Globus pallidus (tissue), 1 donor: ENCODE measurements at places on chromosomes 4 and X.

DNA sequence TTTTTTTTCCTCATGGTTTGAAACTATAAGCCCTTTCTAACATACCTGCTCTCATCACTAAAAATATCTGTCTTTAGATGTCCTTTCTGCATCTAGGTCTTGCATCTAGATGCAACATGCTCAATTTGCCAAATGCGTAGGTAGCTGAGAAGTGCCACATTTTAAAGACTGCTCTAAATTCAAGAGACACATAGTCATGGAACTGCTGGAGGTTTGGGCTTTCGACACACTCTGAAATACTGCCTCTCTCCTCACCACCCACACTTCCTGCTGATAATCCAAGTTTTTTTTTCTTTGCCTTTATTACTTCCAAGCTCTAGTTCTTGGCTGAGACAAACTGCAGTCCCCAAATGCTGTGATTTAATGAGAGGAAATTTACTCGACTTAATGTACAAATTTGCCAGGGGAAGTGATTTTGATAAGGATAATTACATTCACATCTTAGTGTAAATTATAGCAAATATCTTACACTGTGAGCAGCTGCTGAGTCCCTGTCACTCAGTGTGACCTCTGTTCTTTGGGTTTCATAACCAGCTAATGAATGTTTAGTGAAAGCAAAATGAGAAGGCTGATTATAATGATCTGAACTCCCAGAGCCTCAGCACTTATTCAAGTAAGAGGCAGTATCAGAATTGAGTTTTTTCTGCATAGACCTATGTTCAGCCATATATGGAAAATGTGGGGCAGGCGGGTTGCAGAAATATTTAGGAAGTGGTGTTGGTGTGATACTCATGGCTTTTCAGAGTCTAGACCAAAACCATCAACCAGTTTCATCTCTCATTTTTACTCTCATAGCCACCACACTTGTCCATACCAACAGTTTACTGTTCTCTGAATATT, 31.3 kb downstream of the DRD5 start:
- DNase-seq: no peak

DNA sequence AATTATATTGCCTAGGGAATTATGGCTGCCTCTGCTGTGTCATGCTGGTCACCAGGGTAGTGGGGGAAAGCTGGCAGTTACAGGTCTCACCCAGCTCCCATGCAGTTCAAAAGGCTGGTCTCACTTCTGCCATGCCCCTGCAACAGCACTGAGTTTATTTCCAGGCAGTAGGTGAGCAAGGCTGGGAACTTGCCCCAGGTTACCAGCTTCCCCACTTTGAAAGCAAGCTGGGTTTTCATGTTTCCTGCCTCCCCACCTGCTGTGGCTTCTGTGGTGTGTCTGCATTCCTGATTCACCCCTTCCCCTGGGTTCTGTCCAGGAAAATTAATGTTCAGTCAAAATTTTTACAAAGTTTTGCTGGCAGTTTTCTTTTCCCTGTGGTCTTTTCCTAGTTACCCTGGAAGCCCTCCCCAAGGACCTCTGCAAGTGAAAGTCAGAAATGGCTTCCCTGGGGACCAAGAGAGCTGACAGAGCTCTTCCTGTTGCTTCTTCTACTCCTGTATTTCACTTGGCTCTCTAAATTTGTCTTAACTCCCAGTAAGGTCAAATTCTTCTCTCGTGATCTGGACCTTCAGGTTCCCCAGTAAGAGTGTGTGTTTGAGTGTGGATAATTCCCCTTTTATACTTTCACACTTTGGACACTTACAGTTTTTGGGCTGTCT, 58.5 kb upstream of the AGTR2 start:
- no peak for DNase-seq

GRCh38 chrX:40132751-40133150, 35.0 kb upstream of the BCOR start:
- DNase-seq: no peak

GRCh38 chrX:19863857-19864223, 23.6 kb downstream of the SH3KBP1 start:
- no peak for DNase-seq

DNA sequence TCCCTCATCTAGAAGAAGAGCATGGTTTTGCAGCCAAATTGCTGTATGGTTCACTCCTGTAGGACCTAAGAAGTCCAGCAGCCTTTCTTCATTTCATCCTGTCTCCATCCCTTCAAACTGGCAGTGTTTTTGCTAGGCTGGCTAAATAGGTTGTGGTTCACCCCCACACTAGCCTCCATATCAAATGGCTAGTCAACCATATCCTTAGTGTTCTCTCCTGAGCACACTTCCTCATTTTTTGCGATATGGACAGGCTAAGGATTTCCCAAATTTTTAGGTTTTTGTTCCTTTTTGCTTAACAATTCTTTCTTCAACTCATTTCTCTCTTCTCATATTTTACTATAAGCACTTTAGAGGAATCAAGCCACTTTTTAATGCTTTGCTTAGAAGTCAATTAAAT, 98.8 kb upstream of the NOCT start:
- no peak for DNase-seq

GRCh38 chr4:118033148-118034052, 886 bp upstream of the NDST3 start:
- DNase-seq: peak; percentile 33

GRCh38 chr4:28388471-28388870, 1527.8 kb downstream of the STIM2 start:
- no peak for DNase-seq

GRCh38 chrX:46029777-46030176, 515.4 kb downstream of the ZNF674 start:
- no peak for DNase-seq

DNA sequence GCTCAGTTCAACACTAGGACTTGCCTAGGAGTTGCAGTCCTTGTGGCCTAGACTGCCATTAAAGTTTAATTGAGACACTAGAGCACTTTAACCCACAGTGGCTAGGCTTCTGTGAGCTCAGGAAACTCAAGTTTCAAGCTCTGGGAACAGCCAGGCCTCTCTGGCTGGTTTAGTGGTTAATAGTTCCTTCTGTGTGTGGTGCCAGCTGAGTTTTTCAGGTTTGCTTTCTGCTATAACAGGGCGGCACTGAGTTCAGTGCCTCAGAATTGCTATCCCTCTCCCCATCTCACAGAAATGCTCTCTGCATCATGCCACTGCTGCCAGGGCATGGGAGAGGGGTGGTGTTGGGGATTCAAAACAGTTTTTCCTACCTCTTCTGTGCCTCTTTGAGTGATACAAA, 15.9 kb downstream of the MMAA start:
- no peak for DNase-seq

- DNase-seq: no peak
These were observed 63.0 kb upstream of the MXD4 start for GRCh38 chr4:2324891-2325290.

- no peak for DNase-seq
These were observed 40.5 kb upstream of the NRK start for GRCh38 chrX:105781804-105782203.

GRCh38 chr4:47704693-47705325, 133.1 kb downstream of the CORIN start:
- no peak for DNase-seq

GRCh38 chr4:125666635-125667034, 351.9 kb downstream of the FAT4 start:
- no peak for DNase-seq

DNA sequence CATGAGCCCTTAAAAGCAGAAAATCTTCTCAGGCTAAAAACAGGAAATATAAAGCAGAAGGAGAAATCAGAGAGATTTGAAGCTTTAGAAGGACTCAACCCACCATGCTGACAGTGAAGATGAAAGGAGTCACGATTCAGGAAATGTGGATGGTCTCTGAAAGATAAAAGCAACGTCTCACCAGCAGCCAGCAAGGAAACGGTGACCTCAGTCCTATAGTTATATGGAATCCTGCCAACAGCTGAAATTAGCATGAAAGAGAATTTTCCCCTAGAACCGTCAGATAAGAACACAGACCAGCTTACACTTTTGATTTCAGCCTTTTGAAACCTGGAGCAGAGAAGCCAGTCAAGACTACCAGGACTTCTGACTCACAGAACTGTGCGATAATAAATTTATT, 715.7 kb upstream of the HTR2C start:
- DNase-seq: no peak

- no peak for DNase-seq
These were observed 1.1 kb upstream of the TBC1D14 start for GRCh38 chr4:6908432-6909112.

- DNase-seq: no peak
These were observed 130.0 kb upstream of the MAP9 start for GRCh38 chr4:155506745-155507144.

GRCh38 chr4:149555146-149555545, 260.5 kb downstream of the IQCM start:
- DNase-seq: no peak

DNA sequence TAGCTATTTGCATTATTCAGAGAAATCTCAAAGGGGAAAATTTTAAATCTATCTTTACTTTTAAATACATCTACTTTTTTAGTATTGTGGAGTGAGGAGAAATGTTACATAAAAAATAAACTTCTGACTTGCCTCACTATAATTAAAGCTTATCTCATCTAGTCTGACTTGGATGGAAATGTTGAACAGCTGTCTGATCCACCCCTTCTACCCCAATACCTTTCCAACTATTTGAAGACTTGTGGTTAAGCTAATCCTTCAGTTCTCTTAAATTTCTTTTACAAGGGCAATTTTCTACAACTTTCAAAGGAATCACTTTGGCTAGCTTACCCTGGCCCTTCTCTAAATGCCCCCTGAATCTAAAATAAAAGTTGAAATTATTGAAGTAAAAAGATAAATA, 17.3 kb upstream of the RPS6KA6 start:
- DNase-seq: no peak

GRCh38 chr4:144723471-144723870, 77.5 kb downstream of the HHIP start:
- no peak for DNase-seq

GRCh38 chr4:88880501-88881226, 176.3 kb downstream of the FAM13A start:
- no peak for DNase-seq

DNA sequence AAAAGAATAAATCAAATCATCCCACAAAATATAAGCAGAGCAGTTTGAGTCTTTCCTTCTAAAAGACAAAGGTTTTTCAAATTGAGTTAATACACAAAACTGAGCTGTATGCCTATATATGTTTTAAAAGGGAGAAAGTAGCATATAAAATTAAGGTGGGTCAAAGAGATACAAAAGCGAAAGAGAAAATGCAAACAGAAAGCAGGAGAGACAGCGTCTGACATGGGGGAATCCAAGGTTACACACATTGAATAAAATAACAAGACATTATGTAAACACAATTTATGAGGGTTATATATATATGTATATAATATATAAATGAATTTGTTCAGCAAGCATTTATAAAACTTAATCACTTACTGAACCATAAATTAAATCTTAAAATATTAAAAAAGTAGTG, 276.1 kb upstream of the LCORL start:
- no peak for DNase-seq

- no peak for DNase-seq
These were observed 1142.2 kb downstream of the ARAP2 start for GRCh38 chr4:35102066-35102465.
